ENCODE measurements at places on chromosomes 11 and 22.

- DNase-seq: no peak
These were observed 26.2 kb downstream of the SUSD2 start for GRCh38 chr22:24207264-24208011.

- no peak for DNase-seq
These were observed 110.4 kb upstream of the OR4B1 start for GRCh38 chr11:48106166-48106565.

DNA sequence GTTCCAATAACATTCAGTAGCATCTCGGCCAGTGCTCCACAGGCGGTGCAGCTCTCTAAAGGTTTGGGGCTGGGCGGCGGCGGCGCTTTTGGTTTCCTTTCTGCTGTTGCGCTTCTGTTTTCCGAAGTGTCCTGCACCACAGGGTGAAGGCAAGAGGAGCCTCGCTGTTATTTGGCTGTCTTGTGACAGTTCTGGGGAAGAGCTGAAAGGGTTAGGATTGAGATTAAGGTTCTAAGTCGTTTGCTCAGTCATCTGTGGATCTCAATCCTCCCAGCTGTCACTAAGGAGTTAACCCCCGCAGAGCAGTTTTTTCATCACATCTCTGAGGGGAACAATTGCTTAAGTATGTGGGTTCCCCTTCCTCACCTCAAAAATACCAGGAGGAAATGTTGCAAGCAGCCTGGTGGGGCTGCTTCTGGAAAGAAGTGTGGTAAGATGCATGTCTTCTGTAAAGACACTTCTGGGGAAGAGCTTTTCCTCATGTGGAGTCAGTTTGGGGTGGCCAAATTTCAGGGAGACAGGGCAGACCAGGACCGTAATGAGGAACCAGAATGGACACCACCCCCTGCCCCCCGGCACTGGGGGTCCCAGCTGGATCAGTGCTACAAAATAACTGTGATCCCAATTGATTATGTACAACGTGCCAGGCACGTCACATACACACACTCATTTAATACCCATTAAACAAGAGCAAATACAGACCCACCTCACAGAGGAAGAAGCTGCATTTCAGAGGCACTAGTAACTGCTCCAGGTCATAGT lies 14.2 kb downstream of the TMEM121B start:
- no peak for DNase-seq

- no peak for DNase-seq
These were observed 235.0 kb downstream of the MIAT start for GRCh38 chr22:26892166-26893041.

DNA sequence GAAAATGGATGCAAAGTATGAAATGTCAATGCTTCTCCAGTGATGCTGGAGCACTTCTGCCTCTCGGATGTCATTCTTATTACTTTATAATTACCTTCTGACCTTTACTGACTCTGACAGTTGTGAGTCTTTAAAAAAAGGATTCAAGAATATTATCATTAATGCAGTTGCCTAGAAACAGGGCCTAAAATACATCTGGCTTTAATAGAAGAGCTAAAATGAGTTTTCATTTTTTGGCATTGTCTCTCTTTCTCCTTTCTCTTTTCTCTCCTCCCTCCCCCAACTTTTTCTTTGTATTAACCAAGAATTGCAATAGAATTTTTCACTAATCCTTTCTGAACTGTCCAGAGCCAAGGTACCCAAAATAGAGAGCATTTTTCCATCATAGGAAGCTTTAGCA lies 45.9 kb downstream of the FDX1 start:
- no peak for DNase-seq

- DNase-seq: no peak
These were observed 13.4 kb upstream of the COMT start for GRCh38 chr22:19928207-19928606.

GRCh38 chr11:98710026-98710425 lies 310.7 kb upstream of the CNTN5 start:
- DNase-seq: no peak

GRCh38 chr11:130606781-130607511 lies 158.5 kb downstream of the ADAMTS15 start:
- DNase-seq: no peak
